NCI-H2107 (cell line): ENCODE measurements at places on chromosomes 16 and 17.

GRCh38 chr17:17078832-17079231, 36.6 kb downstream of the MPRIP start:
- DNase-seq: no peak

DNA sequence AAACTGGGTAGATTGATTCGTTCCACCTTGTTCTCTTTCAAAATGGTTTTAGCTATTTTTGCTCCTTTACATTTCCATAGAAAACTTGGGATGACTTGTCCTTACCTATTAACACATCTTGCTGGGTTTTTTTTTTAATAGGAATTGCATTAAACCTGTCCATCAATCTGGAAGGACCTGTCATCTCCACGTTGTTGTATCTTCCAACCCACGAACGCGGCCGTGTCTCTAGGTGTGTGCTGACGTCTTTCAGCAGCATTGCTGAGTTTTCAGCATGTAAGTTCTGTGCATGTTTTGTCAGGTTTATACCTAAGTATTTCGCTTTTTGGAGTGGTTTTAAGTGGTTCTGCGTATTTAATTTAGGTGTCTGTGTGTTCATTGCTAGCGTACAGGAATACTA, 60.4 kb upstream of the GNG13 start:
- DNase-seq: no peak

DNA sequence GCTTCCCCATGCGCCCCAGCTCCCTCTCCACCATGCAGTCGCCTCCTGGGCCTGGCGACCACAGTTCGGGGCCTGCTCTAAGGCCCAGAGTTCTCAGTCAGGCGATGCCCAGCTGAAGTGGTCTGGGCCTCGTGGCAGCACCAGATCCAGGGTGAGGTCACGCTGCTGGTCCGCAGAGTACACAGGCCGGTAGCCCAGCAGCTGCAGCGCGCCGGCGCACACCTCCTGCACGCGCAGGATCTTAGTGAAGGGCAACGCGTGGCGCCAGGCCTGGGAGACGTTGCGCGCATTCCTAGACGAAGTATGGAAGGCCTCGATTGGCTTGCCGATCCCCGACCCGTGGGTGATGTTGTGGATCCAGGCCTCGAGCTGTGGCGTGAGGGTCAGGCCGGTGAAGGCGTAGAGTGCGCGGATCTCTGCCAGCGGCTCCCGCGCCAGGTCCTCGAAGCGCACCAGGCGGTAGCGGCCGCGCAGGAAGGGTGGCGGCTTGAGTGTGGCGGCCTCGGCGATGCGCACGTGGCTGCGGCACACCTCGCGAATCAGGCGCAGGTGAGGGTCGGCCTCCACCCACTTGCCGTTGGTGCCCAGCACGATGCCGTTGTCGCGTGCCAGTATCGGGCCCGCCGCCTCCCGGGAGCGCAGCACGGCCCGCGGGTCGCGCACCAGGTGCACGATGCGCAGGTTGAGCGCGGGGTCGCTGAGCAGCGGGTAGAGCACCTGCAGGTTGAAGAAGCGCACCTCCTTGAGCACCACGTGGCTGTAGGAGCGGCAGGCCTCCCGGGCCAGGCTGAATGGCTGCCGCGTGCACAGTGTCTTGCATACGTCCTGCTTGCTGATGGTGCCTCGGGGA, 6.6 kb downstream of the CHST5 start:
- DNase-seq: no peak

DNA sequence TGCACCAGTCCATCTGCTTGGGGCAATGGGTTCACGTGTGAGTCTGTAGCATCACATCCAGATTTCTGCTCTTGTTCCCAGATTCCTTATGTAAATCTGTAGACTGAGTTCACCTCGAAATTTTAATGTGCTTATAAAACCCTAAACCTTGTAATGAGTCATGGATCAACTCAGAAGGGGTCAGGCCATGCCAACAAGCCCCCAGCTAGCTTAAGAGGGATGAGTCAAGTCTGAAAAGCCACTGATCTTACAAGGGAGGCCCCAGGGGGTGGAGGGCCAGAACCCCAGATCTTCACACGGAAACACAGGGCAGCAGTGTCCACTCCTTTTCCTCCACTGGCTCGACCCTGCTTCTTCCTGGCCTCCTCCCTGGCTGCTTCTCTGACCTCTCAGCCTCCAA, 399.1 kb upstream of the CDH5 start:
- no peak for DNase-seq

DNA sequence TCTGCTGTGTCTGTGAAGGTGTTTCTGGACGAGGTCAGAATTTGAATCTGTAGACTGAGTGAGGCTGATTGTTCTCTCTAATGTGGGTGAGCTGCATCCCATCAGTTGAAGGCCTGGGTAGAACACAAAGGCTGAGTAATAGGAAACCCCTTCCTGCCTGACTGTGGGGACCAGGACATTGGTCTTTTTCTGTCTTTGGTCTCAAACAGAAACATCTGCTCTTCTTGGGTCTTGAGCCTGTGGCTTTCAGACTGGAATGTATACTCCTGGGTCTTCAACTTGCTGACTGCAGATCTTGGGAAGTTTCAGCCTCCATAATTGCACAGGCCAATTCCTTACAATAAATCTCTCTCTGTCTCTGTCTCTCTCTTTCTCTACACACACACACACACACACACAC, 19.6 kb upstream of the LRRC75A start:
- DNase-seq: no peak

DNA sequence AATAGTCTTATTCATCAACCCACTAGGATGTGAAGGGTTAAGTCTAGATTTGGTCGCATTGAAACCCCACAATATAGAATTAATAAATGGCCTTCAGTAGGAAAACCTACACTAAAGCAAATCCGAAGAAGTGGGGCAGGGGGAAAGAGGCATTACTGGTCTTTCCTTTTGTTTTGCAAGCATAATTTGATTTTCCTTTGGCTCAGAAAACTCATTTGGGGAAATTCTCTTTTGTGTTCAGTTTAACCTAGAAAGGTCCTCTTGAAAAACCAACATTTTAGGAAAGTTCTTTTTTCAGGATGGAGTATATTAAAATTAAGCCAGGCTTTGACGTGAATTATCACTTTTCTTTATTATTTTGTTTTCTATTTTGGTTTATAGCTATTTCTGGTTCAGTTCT, 31.7 kb downstream of the ERCC4 start:
- no peak for DNase-seq

DNA sequence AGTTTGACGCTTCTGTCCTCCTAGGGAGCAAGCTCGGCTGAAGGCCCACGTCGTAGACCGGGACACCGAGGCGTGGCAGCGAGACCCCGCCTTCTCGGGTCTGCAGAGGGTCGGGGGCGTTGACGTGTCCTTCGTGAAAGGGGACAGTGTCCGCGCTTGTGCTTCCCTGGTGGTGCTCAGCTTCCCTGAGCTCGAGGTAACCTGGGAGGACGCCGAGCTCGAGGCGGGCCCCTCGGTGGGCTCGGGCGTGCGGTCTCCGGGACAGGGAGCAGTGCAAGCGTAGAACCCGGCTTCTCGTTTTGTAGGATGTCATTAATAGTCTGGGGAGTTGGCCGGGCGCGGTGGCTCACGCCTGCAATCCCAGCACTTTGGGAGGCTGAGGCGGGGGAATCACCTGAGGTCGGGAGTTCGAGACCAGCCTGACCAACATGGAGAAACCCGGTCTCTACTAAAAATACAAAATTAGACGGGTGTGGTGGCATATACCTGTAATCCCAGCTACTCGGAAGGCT, 715 bp downstream of the ENDOV start:
- no peak for DNase-seq

GRCh38 chr17:58412961-58413586, 4.3 kb downstream of the RNF43 start:
- DNase-seq: no peak
